ENCODE measurements at places on chromosomes 16 and 17. TPM values are rescaled to one million over a fixed set of nuclear protein-coding genes. Genes with fewer than 3 reads are reported as not detected.

DNA sequence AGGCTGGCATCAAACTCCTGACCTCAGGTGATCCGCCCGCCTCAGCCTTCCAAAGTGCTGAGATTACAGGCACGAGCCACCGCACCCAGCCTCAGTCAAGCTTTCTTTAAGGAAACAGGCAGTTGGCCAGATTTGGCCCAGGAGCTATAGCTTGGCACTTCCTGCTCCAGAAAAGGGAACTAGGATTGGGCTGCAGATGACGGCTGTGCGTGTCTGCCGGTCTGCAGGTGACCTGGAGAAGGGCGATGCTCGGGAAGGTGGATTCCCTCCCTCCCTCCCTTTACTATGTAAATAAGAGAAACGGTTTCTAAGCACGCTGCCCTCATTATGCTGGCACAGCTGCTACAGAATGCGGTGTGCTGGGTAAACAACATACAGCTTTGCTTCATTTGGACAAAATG is 215.9 kb downstream of the RPTOR start:
- no peak for DNase-seq

Gene CCDC144A
- total RNA-seq: 0.05 TPM

Gene CD7
- total RNA-seq: 0.32 TPM

DNA sequence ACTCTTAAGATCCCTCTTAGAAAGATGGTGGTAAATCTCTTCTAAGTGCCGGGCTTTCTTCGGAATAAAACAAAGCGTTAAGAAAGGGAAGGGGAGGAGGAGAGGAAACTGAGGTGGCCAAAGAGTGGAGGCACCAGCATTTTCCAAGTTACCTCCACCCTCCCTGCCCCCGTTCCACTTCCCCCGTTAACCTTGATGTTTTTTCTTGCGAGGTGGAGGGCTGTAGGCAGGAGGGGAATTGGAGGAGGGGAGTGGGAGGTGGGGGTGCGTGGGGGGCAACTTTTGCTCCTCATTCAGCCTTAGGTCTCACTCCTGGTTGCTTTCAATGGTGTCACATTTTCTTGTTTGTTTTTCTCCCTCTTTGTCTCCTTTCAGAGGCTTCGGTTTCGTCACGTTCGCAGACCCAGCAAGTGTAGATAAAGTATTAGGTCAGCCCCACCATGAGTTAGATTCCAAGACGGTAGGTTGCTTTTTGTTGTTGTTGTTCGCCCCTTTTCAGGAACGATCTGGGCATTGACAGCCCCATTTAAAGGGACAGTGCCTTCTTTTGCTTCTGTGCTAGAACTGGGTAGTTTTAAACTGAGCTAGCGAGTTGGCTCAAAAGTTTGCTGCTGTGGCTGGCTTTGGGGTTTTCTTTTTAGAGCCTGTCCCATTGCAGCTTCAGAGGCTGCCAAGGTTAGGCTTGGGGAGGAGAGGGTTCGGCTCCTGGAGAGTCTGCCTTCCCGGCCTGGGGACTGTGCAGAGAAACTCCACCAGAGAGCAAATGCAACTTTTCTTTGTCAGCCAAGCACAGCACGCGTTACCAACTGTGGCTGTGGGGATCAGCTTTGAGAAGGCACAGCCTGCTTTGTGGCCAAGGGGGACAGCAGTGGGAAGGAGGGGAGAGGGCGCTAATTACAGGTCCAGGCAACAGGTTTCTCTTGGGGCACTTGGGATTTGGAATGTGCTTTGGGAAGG is 1.9 kb downstream of the MSI2 start:
- no peak for DNase-seq

Gene CPNE7
- total RNA-seq: 43.1 TPM

Gene TNFRSF17
- total RNA-seq: not detected

Gene GALK1
- 21.6 TPM for total RNA-seq

GRCh38 chr17:36937959-36938565 is 787 bp downstream of the LHX1 start:
- no peak for DNase-seq

DNA sequence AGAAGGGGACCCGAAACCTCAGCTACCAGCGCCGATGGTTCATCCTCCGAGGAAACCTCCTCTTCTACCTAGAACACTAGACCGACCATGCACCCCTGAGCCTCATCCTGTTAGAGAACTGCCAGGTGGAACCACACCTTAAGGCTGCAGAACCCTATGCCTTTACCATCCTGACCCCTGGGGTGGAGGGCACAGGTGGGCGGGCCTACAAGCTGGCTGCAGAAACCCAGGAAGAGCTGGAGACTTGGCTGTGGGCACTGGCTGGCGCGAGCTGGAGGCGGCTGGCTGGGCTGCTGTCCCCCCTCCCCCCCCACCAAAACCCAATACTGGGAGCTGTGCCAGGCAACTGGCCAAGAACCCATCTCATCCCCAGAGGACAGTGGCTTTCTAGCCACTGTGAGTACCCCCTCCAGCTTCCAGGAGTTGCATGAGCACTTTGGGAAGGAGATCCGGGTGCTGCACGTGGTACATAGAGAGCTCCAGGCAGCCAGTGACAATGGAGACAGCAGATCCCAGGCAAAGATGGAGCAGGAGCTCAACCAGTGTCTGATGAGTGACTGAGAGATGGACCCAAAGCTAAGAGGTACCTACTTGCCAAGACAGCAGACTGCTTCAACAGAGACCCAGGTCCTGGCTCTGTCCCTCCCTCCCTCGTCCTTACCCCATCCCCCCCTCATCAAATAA is 1.4 kb upstream of the CD2BP2 start:
- DNase-seq: no peak

DNA sequence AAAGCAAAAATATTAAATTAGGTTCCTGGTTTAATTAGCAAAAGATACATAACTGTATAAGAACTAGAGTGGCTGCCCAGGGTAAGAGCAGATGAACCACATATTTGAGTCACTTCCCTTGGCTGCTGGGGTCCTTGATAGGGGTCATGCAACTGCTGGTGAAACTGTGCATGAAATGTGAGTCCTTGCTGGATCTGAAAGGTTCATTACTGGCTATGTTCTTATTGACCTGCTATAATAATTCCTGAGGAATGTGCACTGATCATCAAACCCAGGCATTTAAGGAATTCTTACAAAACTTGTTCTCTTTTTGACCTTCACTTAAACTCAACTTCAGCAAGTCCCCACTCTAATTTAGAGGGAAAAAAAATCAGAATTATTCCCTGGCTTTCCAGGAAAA is 183.4 kb downstream of the ZNF18 start:
- no peak for DNase-seq

Gene TCAP
- total RNA-seq: 1.1 TPM

GRCh38 chr16:60771138-60771537 is 1265.1 kb downstream of the CDH8 start:
- DNase-seq: no peak

DNA sequence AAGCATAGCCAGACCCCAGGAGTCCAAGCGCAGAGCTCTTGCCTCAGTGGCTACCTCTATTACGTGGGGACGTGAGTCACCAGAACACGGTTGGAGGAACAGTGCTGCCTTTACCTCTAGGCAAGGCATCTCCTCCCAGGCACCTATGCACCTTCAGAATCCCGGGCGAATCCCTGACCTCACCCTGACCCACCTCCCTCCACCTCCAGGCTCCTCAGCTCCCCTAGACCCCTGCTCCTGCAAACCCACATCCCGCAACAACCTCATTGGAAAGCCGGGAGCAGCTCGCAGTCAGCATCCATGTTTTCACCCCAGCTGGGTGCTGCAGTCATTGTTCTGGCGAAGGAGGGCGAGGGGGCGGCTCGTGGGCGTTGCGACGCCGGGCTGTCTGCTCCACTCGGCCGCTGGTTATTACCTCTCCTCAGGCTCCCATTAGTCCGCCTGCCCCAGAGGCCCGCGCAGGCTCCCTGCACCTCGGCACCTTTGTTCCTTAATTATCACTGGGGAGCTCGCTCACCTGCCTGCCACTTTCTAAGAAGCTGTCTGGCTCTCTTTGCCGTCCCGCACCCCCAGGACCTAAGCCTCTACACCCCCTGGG is 24.6 kb upstream of the DLX4 start:
- no peak for DNase-seq

Gene CA5A
- total RNA-seq: not detected

GRCh38 chr17:75808905-75809621 is 24.5 kb downstream of the UNK start:
- no peak for DNase-seq

- DNase-seq: no peak
Observed at GRCh38 chr16:54236773-54237172, 49.8 kb downstream of the IRX3 start.

GRCh38 chr17:17641621-17642409 is 39.4 kb upstream of the RAI1 start:
- DNase-seq: peak; percentile 80

DNA sequence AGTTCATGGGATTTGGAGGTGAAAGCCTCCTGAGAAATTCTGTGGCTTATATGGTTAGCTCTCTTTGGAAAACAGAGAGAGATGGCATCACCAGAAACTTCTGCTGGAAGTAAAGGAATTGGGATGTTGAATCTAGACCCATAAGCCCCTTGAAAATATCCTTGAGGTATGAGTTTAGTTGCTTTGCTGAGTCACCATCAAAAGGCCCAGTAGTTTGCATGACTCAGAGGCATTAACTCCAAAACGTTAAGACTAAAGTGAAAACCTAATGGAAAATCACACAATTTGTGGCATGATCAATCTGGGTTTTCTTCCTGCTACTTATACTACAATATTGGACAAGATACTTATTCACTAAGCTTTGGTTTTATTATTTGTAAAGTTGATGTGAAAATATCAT is 349.2 kb upstream of the SALL1 start:
- no peak for DNase-seq

- DNase-seq: peak; percentile 15
Observed at GRCh38 chr16:84647828-84648594, at the start of gene KLHL36. KLHL36 (plus strand) TSS chr16:84648511; CDS start chr16:84650868, 2,357 bp downstream.

GRCh38 chr17:80991645-80992076 is at the start of gene CHMP6:
CHMP6 (plus strand) TSS chr17:80991841; CDS start chr17:80991919, 78 bp downstream.
- DNase-seq: peak; percentile 56

DNA sequence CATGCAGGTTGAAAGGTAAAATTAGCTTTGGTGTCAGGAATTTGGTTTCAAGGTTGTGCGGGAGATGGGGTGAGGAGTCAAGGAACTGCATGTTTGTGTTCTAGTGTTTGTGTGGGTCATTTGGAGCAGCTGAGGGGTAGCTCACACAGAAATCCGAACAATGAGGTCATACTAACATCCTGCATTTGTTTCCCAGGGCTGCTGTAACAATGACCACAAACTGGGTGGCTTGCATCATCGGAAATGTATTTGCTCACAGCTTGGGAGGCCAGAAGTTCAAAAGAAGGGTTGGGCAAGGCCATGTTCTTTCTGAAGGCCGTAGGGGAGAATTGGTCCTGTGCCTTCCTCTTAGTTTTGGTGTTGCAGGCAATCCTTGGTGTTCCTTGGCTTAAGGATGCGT is 287.4 kb downstream of the HAPSTR1 start:
- no peak for DNase-seq

Data from NCI-H460 (cell line).